ENCODE measurements at places on chromosomes 4 and X. TPM values are rescaled to one million over a fixed set of nuclear protein-coding genes. Genes with fewer than 3 reads are reported as not detected.

DNA sequence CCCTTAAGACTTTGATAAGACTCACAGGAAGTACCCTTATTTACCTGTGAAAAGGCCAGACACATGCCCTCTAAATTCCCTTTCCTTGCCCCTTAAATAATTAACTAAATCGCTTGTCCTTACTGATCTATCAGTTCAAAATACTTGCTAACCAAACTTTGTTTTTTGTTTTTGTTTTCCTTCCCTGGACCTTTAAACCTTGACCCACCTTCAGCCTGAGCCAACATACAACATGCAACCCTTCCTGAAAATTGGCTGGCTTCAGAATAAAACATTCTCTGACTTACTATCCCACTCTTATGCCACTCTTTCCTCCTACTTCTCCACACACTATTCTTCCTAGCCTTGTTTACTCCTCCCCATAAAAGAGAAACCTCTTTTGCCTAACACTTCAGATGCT lies 448.1 kb upstream of the TRAM1L1 start:
- no peak for DNase-seq

- peak; percentile 40 for DNase-seq
Measured at GRCh38 chrX:110346681-110347080, 12.0 kb upstream of the RTL9 start.

DNA sequence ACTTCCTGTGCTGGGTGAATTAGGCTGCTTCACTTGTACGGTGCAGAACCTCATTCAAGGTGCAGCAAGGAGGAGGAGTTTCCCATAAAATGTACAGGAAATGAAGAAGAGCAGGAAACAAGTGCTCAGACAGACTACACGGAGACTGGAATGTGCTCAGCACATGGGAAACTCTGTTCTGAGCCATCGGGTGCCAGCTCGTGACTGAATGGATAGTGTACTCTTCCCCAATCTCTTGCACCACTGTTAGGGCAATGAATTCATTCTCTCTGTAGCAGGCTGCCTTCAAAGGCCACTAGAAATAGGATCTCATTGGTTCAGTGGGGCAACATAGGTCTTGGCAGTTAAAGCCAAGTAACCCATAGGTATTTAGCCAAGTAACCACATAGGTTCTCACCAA lies 200.0 kb upstream of the LDB2 start:
- no peak for DNase-seq

YTHDC1 gene
- total RNA-seq, result 72.3 TPM

LUZP4 gene
- total RNA-seq, result not detected

- DNase-seq, result no peak
Measured at GRCh38 chrX:2829469-2830246, 928 bp downstream of the GYG2 start.

DNA sequence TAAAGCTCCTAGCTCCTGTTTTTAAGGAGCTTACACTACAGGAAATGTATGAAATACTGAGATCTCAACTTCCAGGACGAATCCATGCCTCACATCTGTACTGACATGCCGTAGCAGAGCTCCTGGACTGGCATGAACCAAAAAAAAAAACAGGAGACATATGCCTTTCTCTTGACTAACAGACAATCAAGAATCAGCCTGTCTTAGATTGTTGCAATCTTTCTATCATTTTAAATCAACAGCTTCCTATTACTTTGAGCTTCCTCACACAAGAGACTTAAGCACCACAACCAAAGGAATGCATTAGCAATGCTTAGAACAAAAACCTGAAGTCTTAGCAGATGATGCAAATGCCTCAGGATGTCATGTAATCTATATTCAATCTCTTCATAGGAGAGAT lies 34.7 kb upstream of the AREG start:
- DNase-seq, result peak; percentile 27

Data from GM23338 (cell line).